ENCODE measurements at places on chromosomes 2 and 18.
A peak's percentile ranks its signal among the peaks of the same experiment; 100 is the strongest.

DNA sequence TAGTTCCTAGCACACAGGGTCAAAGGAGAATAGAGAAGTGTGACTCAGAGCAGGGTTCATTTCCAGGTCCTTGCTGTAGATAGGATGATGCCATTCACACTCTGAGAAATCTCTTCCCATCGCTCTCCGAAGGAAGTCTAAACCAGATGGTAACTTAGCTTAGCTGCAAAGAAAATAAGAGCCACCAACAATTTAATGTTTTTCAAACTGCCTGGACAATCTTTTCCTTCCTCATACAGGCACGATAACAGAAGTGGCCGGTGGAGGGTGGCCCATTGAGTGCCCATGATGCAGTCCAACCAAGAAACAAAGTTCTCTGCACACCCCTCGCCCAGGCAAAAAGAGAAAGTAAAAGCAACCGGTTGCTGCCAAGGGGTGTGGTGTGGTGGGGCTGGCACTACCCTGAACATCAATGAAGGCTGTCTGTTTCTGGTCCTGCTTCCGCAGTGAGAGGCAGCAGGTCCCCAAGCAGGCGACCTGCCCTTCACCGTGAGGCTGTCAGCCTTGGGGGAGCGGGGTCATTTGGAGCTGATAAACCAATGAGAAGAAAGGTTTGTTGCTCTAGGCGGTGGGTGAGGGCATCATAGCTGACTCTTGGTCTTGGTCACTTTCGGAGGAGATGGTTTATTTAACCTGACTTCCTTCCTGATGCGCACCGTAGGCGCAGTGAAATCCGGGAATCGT lies 105.6 kb upstream of the CD302 start:
- DNase-seq, result peak; percentile 43

- DNase-seq, result no peak
Observed at GRCh38 chr2:176398243-176399073, 129.2 kb downstream of the MTX2 start.

DNA sequence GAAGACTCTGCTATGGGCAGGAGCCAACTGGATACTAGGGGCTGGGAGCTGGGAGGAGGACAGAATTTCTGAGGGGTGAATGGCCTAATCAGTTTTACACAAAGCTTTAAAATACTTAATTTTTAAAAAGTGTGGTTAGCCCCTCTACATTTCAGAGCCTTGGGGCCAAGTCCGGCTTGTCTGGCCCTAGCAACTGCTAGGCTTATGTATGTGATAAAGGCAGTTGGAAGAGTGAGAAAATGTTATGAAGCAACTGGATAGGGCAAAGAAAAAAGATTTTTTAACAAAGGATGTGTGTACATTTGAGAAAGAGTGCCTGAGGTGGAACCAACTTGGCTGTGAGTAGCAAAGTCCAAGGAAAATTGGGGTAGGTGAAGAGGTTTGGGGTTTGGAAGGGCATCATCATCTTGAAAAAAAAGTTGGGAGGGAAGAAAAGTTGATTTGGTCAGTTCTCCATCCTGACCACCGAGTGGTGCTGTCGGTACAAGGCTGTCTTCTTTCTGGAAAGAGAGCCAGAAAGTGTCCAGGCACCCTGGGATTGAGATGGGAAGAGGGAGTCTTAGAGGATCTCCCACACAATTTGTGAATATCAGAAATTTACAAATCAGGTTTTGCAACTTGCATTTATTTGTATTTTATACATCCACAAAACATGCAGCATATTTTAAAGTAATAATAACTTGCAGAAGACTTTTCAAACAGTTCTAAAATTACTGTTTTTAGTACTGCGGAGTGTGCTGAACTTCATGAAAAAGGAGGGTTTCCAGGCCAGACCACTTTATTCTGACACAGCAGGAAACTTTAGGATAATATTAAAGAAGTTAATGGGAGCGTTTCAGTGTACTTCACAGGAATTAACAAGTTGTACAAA lies 10.5 kb upstream of the CDK15 start:
- no peak for DNase-seq

- DNase-seq, result no peak
Observed at GRCh38 chr2:26855466-26855865, 7.5 kb downstream of the DPYSL5 start.

- DNase-seq, result no peak
Observed at GRCh38 chr2:129800285-129800684, 179.2 kb upstream of the RAB6C start.

- DNase-seq, result no peak
Observed at GRCh38 chr2:211367711-211368110, 811.3 kb downstream of the CPS1 start.

GRCh38 chr18:53610957-53611356 lies 613.5 kb downstream of the MBD2 start:
- DNase-seq, result no peak

DNA sequence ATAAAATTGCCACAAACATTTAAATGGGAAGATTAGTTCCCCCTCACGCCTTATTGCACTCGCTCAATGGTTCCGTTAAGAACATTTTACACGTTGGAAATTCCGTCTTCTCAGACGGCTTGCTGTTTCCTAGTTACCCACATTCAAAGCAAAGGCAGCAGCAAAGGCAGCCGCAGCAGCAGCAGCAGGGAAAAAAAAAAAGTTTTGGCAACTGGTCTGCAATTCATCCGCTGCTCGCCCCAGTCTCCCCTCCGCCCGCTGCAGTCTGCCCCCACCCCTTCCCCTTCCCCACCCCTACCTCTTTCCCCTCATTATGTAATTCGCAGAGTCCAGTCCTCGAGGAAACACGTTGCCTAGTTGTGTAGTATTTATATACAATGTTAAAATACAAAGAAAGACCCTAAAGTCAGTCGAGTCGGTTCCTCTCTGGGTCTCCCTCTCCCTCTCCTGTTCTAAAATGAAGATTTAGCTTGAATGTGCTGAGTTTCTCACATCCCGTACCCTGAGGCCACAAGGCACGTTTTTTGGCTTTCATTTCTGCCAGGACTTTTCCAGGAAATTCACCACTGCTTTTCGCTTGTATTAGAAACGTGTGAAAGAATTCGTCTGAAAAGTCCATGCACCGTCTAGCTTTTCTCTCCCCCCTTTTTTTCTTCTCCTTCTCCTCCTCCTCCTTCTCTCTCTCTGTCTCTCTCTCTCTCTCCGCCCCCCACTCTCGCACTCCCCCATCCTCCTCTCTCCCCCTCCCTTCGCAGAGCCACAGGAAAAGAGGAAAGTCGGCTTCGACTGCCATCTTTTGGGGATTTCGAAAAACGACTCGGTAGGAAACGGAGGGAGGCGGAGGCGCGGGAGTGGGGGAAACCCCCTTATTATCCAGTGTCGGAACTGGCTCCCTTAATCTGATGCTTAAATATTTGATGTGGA lies 140.0 kb downstream of the MEIS1 start:
- no peak for DNase-seq

DNA sequence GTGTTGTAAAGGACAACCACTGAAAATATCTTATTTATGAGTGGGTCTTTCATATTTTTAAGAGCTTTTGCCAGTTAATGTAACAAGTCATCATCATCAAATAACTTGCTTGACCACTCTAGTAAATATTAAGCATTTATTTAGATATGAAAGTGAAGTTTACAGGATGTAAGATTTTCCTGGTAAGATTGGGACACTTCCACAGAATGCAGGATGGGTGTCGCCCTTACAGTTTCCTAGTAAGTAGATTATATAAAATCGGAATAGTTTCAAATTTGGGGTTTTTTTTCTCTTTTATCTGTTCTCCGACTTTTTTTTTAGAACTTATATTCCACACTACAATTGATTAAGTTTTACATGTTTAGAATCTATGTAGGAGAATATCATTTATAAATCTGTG lies 14.8 kb upstream of the SLC40A1 start:
- no peak for DNase-seq

- DNase-seq, result no peak
Observed at GRCh38 chr2:231029563-231029962, 7.8 kb upstream of the C2orf72 start.

DNA sequence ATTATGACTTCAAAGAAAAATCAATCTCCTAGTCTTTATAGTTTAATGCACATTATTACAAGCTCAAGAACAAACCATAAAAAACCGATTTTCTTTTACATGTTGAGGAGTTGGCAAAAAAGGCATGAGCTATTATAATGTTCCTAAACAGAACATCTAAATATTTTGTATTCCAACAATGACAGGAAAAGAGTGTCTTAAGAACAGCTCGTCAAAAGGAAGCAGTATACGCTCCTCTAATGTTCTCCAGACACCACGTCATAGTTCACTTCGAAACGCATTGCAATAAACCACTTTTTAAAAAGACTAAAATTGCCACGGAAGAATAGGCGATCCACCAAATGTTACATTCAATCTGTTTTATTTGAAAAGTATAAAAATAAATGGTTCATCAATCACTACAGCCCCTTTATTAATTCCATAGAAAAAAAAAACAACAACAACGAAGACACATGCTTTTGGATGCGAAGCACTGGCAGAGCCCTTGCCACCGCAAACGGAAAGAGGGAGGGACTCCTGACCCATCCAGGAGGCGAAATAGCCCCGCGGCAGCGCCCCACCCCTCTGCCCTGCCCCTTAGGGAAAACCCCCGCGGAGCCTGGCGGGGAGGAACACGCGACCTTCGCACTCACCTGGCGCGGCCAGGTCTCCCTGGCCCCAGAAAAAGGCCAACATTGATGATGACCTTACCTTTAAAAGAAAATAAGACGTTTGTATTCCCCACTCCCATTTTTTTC lies 45.8 kb downstream of the MBP start:
- DNase-seq, result no peak

- DNase-seq, result no peak
Observed at GRCh38 chr2:171522788-171523087, 464 bp downstream of the CYBRD1 start.

GRCh38 chr2:136764452-136765255 lies 691 bp upstream of the THSD7B start:
- no peak for DNase-seq

- no peak for DNase-seq
Observed at GRCh38 chr2:30410217-30410616, 36.8 kb upstream of the LCLAT1 start.

GRCh38 chr2:141737492-141738255 lies 393.1 kb downstream of the LRP1B start:
- no peak for DNase-seq

DNA sequence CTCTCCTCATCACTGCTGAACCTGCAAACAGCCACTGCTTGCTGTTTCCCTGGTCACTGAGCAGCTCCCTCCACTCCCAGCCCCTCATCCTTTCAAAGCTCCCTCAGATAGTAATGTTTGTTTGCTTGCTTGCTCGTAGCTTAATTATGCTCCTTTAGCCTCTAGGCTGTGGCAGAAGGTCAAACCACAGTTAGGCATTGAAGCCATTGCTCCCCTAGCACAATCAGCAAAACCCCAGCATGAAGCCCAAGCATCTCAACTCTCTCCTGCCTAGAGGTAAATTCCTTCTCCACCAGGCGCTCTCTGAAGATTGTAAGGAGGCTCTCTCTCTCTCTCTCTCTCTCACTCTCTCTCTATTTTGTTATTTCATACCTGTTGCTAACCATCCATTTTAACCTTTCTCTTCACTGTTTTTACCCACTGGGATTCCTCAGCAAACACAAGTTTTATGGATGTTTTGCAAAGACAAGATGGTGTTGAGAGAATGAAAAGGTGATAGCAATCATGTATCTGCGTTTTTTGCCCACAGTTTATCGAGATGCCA lies 135.9 kb upstream of the HNRNPA3 start:
- no peak for DNase-seq

DNA sequence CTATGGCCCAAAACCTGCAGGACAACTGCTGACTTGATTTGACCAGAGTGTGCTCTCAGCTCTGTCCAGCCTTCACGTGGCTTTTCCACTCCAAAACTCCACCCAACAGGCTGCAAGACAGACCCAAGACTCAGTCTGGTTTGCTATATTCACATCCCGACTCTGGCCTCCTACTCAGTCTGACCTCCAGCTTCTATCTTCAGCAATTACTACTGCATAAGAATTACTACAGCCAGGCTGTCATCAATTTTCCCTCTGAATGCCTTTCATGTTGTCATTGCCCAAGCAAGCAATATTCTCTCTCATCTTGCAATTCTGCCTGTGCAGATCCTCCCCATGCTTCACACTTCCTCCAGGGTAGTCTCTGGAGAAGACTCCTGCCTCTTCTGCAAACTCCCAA lies 53.6 kb upstream of the GYPC start:
- no peak for DNase-seq

GRCh38 chr2:96225016-96225533 lies 16.4 kb upstream of the STARD7 start:
- no peak for DNase-seq

- DNase-seq, result no peak
Observed at GRCh38 chr2:28251337-28251736, 141.3 kb upstream of the FOSL2 start.

GRCh38 chr2:151197184-151198108 lies 64.2 kb downstream of the RBM43 start:
- no peak for DNase-seq

DNA sequence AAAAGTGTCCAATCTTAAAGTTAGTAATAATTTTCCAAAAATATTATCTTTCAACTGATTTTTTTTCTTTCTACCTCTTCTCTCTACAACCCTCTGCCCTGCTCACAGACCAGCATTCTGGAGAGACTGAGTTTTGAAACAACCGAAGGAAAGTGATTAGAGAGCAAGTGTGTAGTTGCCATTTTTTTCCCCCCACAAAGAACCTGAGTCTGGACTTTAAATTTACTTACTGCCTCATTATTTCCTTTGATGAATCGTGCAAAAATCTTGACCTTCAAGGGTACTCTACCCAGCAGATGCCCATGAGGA lies 63.4 kb upstream of the NEUROD1 start:
- DNase-seq, result no peak

- DNase-seq, result no peak
Observed at GRCh38 chr2:61626827-61627226, 88.7 kb upstream of the XPO1 start.

Data from T-helper 17 cell (primary cell).